ENCODE measurements at places on chromosomes 3 and 15.

DNA sequence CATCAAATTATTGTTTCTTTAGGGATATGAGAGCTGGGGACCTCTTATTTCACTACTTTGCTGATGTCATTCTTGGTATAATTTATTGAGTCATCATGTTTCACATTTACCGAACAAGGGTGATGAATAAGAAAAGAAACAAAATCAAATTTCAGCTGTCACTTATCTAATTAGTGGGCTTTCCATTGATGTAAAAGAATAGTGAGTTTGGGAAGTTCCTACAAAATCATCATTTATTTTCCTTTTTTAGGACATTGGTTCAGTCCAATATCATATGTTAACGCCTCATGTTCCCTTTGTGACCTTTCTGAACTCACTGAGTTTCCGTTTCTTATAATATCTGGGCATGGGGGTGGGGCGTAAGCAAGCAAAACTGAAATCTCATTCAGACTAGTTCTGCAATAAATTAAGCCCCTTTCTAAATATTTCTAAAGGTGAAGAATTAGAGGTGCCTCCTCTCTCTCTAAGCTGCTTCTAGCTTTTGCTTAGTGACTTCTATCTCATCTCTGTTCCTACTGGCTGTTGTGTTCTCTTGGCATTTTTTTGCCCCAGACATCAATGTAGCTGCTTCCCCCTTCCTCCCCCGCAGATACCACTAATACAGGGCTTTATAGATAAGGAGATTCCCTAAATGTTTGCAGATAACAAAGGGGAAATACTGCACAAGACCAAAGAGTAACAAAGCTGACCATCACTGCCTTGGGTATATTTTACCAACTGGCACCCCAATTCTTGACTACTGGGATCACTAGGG, 238.0 kb upstream of the CTNNB1 start:
- DNase-seq, result no peak

GRCh38 chr3:37162501-37163245, 11.7 kb downstream of the LRRFIP2 start:
- DNase-seq, result no peak

GRCh38 chr15:43220991-43221403, at the start of gene EPB42:
Gene EPB42, minus strand, starts transcription at chr15:43221018. Its CDS starts 193 bp downstream, at chr15:43220825.
- DNase-seq, result no peak

GRCh38 chr3:133927540-133928066, 31.9 kb upstream of the RAB6B start:
- peak; percentile 84 for DNase-seq
